Airway epithelial cell (primary cell): ENCODE measurements at places on chromosomes 11 and 22. TPM values are rescaled to one million over a fixed set of nuclear protein-coding genes. Genes with fewer than 3 reads are reported as not detected.

The HTATIP2 gene
- total RNA-seq, result 38.3 and 40.2 TPM in 2 replicates

The CEND1 gene
- 0.07 TPM in 1 of 2 replicates, not detected in the other for total RNA-seq

The SCUBE1 gene
- total RNA-seq, result not detected in 2 replicates

The APOL3 gene
- total RNA-seq, result not detected in 2 replicates

The CASP5 gene
- not detected in 2 replicates for total RNA-seq

The LRRC75B gene
- total RNA-seq, result 6.8 and 8.3 TPM in 2 replicates

The LRRN4CL gene
- 0.09 and 0.28 TPM in 2 replicates for total RNA-seq

The SYCE3 gene
- 1.1 TPM in 1 of 2 replicates, not detected in the other for total RNA-seq

The MLC1 gene
- 0.37 TPM in 1 of 2 replicates, not detected in the other for total RNA-seq

The TESMIN gene
- 1.4 and 9.6 TPM in 2 replicates for total RNA-seq

The SLC22A12 gene
- not detected in 2 replicates for total RNA-seq
